ENCODE measurements at places on chromosomes 7 and 10.

DNA sequence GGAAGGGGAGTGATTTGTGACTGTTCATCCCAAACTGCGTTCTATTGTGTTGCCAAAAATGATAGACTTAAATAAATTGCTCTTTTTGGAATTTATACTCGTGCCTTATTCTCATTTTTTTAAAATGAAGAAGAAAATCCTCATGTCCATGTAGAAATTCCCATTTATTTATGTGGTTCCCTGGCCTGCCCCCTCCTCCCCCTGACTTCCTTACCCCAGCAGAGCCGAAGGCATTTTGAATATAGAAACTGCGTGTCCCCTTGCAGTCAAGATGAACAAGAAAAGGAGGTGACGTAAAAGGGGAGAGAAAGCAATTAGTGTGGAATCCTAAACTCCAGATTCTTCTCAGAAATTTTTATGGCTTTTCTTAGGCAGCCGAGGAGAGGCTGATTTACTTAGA lies 126.1 kb downstream of the FAM204A start:
- DNase-seq, result peak; percentile 50

- DNase-seq, result no peak
Measured at GRCh38 chr10:7373039-7373438, 37.8 kb downstream of the SFMBT2 start.

DNA sequence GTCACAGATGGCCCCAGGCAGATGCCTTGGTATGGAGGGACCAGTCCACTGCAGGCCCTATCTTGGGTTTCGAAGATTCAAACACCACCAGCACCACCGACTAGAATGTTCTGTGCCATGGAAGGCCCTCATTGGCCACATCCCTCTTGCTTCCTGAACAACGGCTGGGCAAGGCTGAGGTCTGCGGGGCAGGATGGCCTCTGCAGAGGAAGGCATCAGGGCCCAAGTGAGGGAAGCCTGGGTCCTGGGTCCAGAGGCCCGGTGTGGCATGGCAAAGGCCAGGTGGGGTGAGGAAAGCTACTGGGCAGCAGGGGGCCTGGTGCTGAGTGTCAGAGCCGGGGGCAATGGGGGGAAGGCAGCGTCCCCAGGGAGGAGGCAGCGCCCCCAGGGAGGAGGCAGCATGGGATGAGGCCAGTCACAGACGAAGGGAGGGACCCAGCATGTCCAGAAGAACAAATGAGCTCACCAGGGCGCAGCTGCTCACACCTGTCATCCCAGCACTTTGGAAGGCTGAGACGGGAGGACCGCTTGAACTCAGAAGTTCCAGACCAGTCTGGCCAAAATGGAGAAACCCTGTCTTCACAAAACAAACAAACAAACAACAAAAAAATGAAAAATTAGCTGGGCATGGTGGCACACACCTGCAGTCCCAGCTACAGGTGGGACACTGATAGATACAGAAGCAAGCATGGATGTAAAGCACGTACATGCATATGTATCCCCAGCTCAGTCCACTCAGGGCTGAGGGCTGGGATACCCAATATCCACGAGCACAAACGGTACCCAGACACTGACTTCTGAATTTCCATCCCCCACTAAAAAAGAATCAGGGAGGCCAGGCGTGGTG lies 64.4 kb downstream of the PROSER2 start:
- DNase-seq, result no peak

DNA sequence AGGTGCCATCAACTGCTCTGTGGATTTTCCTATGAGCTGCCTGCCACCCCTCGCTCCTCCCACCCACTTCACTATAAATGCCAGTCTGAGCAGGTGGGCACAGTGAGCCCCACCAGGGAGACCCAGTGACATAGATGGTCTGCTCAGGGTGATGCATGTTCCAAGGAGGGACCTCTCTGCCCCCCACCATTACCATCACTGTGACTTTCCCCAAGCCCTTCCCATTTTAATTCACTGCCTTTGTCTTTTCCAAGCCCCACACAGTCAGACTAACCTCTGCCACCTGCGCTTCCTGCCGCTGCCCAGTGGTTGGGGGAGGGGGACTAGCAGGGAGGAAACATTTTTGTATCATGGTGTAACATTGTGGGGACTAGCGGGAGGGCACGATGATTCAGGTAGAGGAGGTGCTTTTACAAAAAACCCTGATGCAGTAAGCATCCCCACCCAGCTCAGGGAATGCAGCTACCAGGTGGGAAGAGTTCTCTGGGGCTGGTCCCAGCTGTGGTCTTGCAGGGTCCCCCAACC lies 24.6 kb downstream of the PRSS2 start:
- no peak for DNase-seq

GRCh38 chr7:104643587-104644217 lies 315.3 kb downstream of the LHFPL3 start:
- DNase-seq, result peak; percentile 1

GRCh38 chr7:131105799-131106680 lies 221.6 kb upstream of the MKLN1 start:
- DNase-seq, result peak; percentile 40

DNA sequence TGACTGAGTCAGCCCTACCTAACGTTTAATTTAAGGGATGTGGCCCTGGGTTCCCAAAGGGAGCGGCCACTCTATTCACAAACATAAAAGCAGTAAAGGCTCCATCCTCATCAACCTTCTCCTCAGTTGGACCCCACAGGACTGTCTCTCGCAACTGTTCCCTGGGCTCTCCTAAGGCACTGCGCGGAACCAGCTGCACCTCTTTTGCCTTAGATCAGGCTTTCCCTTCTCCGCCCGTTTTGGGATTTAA lies 689 bp upstream of the GTPBP4 start:
- no peak for DNase-seq

GRCh38 chr7:46534664-46535588 lies 613.9 kb upstream of the IGFBP3 start:
- peak; percentile 86 for DNase-seq

DNA sequence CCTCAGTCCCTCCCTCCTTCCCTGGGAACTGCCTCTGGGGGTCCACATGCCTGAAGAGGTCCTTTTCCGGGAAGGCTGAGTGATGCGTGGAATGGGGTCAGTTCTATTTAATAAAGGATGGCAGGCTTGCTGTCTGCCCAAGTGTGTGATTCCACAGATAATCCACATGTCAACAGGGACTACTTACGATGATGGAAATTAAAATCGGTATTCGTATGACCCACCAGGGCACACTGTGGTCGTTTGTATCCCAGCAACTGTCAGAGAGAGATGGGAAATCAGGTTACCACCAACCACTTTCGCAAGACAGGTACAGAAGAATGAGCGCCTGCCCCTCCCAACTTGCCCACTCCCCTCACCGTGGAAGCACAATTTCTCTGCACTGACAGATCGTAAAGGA lies 110.3 kb downstream of the VIPR2 start:
- no peak for DNase-seq

- DNase-seq, result peak; percentile 88
Measured at GRCh38 chr10:14385596-14386593, 55.2 kb upstream of the FRMD4A start.

- no peak for DNase-seq
Measured at GRCh38 chr7:156556083-156556482, 84.5 kb upstream of the RNF32 start.

- DNase-seq, result no peak
Measured at GRCh38 chr10:11255796-11256444, 238.2 kb downstream of the CELF2 start.

DNA sequence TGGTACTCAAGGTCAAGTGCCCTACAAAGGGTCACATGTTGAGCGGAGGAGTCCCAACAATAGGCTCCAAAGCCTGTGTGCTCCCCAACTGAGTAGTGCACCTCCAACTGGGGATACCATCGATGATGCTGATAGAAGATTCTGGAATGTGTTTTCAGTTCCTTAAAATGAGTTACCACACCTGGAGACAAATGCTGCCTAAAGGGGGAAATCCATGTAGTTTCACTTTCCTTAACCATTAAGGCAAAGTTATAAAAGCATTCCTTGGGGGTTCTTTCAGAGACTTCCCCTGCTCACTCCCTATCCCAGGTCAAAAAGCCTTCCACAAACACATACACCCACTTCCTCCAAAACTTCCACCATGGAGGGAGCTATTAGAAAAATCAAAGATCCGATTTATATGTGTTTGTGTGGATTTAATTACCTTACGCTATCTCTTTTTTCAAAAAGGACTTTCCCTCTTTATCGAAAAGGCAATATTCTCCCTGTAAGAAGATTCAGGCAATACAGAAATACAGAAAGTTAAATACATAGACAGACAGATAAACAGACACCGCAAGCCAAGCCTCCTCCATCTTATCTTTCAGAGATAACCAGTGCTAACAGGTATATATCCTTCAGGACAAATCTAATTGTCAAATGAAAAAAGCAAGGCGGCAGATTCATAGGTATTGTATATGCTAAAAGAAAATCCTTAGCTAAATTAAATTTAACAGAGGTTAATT lies 135.9 kb upstream of the ASAH2 start:
- DNase-seq, result no peak

DNA sequence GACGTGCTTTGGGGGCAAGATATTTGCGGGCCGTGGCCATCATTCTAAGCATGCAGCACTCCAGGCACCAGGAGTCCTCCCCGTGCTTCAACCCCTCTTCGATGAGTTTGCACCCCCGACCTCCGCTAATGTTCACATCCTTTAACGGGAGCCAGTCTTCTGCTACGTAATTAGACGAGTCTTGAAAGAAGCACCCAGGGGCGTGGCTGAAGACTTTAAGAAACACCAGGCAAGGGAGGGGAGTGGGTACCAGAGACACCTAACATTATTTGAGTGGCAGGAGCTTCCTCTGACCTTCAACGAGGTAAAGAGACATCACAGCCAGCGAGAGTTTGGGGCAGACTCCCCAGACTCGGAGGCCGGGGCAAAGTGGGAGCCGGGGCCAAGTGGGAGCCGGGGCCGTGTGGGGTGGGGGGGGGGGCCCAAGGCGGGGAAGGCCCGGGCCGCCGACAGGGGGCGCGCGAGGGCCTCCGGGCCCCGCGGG lies 31.1 kb upstream of the TOMM7 start:
- DNase-seq, result no peak

DNA sequence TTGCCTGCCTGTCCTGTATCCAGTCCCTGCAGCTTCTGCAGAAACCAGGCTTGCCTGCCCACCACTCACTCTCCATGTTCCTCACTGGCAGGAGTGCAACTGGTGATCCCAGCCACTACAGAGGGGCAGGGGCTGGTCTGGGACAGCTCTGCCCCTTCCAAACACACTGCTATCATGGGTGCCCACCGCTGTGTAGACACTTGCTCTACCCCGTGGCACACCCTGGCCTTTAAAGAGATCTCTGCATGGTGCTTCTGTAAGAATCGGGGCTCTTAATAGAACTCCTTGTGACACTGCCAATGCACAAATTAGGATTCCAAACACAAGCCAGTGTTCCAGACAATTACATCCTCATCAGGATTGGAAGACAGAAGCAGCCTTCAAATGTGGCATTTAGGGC lies 41.7 kb downstream of the C10orf90 start:
- no peak for DNase-seq

DNA sequence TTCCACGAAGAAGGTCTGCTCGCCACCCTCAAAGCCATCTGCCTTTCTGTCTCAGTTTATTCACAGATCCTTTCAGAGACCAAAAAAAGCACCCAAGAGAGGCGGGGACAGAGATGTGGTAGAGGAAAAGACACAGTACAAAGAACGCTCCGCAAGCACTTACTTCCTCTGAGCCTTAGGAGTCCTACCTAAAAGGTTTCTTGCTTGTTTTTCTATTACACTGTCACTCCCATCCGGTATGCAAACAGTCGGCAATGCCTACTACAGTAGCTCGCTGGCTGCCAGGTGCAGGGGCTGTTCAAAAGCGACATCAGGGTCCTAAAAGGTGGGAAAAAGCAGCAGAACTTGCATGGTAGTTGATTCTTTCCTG lies 816 bp downstream of the TECPR1 start:
- DNase-seq, result no peak

- peak; percentile 72 for DNase-seq
Measured at GRCh38 chr7:1065585-1066241, 21.4 kb downstream of the GPR146 start.

DNA sequence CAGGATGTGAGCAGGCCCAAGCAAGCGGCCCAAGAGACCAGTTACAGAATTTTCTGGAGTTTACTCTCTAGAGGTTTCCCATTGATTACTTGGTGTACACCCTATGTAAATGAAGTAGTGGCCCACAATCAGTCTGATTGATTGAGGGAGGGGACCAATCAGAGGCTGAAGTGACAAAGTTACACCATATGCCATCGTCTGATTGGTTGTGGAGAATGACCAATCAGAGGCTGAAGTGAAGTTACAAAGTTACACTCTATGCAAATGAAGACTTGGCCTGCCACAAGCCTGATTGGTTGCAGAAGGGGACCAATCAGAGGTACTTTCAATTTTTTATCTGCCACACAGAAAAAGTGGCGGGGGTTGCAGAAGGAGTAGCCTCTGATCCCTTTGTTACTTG lies 83.7 kb downstream of the KIF20B start:
- DNase-seq, result peak; percentile 9

DNA sequence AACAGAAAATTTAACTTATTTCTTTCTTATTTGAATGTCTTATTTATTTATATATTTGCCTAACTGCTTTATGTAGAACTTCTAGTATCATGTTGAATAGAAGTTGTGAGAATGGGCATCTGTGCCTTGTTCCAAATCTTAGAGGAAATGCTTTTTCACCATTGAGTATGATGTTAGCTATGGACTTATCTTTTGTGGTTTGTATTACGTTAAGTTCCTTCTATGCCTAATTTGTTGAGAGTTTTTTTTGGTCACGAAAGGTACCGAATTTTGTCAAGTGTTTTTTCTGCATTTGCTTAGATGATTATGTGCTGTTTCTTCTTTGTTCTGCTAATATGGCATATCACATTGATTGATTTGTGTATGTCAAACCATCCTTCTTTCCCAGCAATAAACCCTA lies 161.0 kb upstream of the TRIM24 start:
- no peak for DNase-seq

DNA sequence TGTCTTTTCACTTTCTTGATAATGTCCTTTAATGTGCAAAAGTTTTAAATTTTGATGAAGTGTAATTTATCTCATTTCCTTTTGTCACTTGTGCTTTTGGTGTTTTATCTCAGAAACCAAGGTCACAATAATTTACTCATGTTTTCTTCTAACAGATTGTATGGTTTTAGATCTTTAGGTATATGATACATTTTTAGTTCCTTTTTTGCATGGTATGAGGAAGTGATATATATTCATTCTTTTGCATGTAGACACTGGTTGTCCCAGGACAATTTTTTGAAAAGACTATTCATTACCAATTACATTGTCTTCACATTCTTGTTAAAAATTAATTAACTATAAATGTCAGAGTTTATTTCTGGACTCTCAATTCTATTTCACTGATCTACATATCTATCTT lies 39.8 kb upstream of the GPR22 start:
- no peak for DNase-seq

- no peak for DNase-seq
Measured at GRCh38 chr7:70068531-70068930, 470.3 kb downstream of the AUTS2 start.

DNA sequence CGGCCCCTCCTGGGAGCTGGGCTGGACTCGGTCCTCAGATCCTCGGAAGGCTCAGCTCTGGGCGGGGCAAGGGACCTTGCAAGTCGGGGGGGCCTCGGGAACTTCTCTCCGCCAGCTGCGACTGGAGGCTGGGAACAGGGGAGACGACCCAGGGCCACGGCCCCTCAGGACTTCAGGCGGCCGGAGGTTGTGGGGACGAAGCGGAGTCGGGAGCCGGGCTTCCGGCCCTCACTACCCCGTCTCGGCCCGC lies 2.6 kb downstream of the ADIRF start:
- no peak for DNase-seq

GRCh38 chr10:59181668-59182067 lies 5.2 kb downstream of the PHYHIPL start:
- peak; percentile 72 for DNase-seq

GRCh38 chr7:1234881-1235500 lies 2.3 kb downstream of the UNCX start:
- DNase-seq, result no peak

- DNase-seq, result peak; percentile 6
Measured at GRCh38 chr7:29749701-29750321, 56.5 kb upstream of the WIPF3 start.

GRCh38 chr10:90788968-90789367 lies 68.9 kb downstream of the HTR7 start:
- no peak for DNase-seq
